Activated T-cell treated with anti-CD3 and anti-CD28 coated beads for 4 hours (primary cell): ENCODE measurements at places on chromosomes 5 and 9.

- no peak for DNase-seq
Observed at GRCh38 chr5:162485666-162486292, 418.2 kb downstream of the GABRG2 start.

DNA sequence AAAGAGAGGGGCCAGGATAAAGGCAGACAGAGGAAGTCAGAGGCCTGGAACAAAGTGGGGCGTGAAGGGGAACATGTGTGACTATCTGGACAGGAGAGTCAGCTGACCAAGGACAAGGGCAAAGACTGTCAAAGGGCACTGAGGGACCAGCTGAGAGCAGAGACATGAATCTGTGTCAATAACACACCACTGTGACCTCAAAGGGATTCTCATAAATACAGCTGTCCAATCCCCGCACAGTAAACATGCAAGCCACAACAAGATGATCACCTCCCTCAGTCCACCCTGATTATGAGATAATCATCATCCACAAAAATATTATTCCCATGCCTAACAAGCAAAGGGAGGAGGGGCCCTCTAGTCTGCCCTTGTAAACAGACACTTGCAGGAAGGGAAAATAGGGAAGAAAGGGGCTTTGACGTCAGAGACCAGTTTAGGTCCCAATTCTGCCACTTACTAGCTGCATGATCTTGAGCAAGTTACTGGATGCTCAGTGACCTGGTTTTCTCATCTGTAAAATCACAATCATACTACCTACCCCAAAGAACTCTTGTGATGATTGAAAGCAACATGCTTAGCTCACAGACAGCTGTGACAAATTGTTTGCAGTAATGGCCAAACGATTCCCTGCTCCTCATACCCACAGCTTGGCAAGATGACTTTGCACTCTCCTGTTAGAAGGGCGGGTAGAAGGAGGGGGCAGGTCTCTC, 41.8 kb downstream of the RAPGEF1 start:
- DNase-seq, result no peak

DNA sequence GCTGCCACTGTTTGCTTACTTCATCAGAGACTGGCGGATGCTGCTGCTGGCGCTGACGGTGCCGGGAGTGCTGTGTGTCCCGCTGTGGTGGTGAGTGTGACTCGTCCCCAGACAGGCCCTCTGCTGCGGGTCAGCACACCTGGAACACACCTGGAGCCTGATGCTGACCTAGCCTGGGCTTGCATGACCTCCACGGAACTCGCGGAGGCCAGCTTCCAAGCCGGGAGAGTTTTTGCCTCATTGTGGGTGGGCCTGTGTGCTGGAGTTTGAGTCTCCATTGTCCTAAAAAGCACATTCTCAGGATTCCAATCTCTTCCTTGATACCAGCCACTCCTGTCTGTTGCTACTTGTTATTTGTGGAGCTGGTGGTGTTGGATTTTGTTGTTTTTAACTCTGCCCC, 28.1 kb downstream of the SLC22A4 start:
- DNase-seq, result no peak

GRCh38 chr5:169805527-169805934, 168.5 kb downstream of the DOCK2 start:
- DNase-seq, result peak; percentile 35

DNA sequence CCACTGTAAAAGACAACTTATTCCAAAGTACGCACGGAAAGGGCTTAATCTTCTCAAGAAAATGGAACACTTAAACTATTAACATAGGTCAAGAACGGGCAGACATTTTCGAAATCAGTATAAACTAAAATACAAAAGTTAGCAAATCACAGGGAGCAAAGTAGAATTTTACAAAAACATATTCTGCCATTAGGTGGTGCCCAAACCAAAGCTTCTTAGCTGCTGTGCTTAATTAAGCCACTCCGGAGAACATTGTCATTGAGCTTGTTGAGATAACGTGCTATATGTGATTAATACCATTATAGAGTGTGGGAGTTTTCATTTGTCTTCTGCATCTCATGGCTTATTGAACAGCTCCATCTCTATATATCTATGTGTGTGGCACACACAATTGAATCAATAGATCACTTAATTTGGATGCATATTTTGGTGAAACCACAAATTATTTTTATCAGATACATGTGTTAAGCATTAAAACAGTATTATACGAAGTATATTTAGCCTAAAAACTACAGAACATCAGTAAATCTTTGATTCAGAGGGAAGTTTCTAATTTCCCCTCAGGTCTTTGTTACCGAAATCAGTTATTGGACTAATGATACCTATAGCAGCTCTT, 23.4 kb downstream of the UBLCP1 start:
- DNase-seq, result no peak

DNA sequence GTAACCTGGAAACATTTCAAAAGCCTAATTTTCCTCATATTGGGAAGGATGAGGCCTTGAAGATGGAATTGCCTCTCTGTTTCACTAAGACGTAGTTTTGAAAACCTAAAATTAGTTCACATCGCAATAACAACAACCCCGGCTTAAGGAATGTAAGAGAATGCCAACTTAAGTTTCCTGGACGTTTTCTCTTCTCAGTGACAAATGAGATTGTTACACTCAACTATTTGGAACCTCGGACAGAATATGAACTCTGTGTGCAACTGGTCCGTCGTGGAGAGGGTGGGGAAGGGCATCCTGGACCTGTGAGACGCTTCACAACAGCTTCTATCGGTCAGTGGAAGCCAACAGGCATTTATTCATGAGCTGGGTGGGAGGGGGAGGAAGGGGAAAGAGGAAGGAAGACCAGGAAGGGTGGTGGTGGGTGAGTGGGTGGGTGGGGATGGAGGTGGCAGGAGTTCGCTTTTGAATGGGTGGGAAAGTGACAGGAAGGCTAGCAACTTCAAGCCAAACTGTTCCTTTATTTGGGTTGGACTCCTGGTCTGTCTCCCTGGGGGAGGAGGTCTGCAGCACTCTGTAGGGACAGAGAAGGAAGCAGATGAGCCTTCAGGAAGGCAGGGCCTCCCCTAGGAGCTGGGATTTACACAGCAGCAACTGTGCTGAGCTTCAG, 83.4 kb downstream of the TEK start:
- DNase-seq, result no peak

DNA sequence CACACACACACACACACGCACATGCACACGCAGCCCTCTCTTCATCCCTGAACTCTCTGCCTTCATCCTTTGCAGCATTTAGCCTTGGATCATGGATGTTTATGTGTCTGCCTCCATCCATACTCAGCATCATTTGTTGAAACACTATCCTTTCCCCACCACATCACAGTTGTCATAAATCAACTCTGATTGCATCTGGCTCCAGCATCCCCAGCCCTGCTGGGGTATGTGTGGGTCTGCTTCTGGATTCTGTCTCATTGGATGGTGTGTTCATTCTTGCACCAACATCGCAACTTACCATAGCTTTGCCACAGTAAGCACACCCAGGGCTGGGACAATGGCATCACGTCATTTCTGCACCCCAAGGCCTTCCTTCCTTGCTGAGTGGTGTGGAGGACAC, 175.4 kb downstream of the RGS3 start:
- DNase-seq, result no peak

DNA sequence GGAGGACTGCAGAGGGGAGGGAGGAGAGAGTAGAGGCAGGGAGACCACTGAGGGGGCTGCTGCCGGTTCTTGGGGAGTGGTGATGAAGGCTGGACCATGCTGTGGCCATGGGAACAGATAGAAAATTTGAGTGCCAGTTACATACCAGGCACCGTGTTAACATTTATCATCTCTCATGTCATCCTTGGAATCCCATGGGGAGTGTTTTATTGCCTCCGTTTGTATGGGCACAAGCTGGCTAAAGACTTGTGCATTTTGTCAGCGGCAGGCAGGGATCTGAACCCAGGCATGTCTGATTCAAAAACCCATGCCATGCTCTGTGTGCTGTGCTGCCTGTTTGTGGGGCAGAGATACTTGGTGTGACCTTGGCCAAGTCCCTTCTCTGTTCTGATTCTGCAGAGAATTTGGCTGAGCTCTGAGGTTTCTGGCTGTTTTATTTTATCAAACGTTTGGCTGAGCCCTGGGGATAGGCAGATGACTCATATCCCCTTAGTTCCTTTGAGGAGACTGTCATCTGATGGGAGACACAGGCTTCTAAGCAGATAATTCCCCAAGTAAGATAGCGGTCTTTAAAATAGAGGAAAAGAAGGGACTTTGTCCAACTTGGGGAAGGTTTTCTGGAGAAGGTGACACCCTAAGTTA, 22.2 kb downstream of the COL27A1 start:
- DNase-seq, result no peak
